Hematopoietic multipotent progenitor cell (in vitro differentiated cells): ENCODE measurements at places on chromosomes 12 and 14. TPM values are rescaled to one million over a fixed set of nuclear protein-coding genes. Genes with fewer than 3 reads are reported as not detected.

GRCh38 chr14:86141966-86142365 is 612.0 kb downstream of the FLRT2 start:
- no peak for DNase-seq

DCD gene
- total RNA-seq: not detected

RDH11 gene
- 62.5 TPM for total RNA-seq

DNA sequence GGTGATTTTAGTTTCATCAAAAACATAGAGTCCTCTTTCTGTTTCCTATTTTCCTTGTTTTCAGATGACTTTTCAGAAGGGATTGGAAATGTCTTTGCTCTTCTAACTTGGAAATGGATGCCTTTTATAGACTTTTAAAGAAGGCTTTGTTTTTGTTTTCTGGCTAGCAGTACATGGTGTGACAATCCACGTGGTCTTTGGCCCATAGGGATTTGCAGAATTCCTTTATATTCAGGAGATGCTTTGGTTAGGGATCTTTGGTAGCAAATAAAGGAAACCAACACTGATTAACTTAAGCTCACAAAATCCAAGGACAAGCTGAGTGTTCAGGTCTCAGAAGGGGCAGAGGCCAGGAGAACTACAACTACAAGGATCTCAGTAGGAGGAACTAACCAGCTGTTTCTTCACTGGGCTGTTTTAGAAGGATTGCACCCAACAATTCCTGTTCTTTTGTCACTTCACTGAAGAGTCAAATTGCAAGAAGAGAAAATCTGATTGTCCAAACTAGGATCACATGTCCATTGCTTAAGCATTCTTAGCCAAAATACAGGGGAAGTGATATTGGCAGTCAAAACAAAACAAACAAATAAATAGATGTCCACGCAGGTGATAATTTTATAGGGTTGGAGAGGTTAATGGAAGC is 58.6 kb upstream of the MANSC4 start:
- DNase-seq: no peak

ZFHX2 gene
- 0.81 TPM for total RNA-seq
